AG09309 (cell line): ENCODE measurements at places on chromosomes 6 and 20.
A peak's percentile ranks its signal among the peaks of the same experiment; 100 is the strongest.

DNA sequence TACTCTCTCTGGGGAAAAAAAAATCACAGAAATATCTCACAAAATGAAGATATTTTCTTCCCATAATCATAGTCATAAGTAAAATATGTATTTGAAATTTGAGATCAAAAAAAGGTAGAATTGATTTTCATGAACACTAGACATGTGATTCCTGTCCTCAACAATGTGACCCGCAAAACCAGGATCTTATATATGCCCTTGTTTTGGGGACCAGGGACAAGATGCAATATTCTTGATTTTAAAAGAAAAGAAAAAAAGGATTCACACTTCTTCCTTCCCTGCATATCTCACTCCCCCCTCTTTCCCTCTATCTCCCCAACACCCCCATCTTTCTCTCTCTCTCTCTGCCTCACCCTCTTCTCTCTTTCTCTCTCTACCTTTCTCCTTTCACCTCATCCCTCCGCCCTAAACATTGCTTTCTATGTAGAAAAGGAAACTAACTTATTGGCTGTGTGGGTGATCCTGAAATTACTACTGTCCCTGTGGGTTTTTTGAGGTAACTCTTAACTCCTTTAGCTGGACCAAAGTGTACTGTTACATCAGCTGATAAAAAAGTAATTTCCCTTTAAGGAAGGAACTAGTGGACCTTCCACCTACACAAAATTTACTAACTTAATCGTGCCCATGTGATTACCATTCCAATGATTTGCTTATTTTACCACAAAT, 85.6 kb downstream of the AIG1 start:
- DNase-seq: no peak

GRCh38 chr6:143060806-143061596, at the start of gene AIG1:
TSS of gene AIG1 (plus strand) at chr6:143060889. CDS start at chr6:143060926, 37 bp downstream.
- no peak for DNase-seq

DNA sequence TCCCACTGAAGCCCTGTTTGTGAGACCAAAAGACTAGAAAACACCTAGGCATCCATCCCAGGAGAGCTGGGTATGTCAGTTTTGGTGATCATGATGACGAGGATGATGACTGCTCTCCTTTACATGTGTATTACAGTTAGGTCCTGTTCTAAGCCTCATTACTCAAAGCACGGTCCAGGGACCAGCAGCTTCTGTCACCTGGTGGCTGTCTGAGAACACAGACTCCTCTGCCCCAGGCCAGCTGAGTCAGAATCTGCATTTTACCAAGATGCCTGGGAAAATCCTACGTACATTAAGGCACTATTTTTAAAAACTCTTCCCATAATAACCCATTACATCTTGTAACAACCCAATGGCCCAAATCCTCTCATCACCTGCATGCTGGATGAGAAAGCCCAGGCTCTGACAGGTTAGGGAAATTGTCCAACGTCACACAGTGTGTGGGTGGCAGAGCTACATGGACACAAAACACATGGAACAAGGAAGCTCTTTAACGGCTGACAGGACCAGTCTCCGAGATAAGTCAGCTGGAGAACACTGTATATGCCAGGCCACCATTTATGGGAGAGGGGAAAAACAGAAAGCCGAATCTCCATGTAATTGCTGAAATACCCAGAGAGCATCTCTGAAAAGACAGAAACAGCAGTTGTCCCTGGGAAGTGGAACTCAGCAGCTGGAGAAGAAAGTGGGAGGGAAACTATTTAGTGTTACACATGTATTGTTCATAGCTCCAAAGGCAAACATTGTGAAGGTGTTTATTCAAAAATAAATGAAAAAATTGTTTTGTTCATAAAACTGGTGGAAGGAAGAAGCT, 65.4 kb downstream of the BMP7 start:
- no peak for DNase-seq

- no peak for DNase-seq
Observed at GRCh38 chr20:35562541-35563110, 20.7 kb downstream of the ERGIC3 start.

- DNase-seq: no peak
Observed at GRCh38 chr20:18092890-18093289, 35.2 kb upstream of the OVOL2 start.

- DNase-seq: no peak
Observed at GRCh38 chr20:31587545-31588389, 17.3 kb upstream of the ID1 start.

DNA sequence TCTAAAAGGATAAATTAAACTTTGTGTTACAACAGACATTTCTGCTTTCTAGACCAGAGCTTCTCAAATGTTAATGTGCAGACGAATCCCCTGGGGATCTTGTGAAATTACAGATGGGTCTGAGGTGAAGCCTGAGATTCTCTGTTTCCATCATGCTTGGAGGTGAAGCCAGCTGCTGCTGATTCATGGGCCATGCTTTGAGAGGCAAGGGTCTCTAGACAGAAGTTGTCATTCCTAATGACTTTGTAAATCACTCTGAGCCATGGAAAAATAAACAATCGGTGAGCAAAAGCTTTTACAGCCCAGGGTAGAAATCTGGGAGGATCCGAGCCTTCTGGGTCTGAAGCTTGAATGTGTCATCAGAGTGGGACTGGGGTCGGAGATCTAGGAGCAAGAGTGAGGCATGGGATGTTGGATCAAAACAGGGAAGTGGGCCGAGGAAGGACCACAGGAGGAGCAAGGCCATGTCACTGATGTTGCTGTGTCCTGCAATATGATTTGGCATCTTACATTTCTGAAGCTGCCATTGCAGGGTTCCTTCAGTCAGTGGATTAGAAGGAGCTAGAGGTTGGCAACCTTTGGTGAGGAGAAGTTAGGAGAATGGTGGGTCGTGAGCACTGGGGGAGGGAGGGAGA, 77.3 kb downstream of the TRMT11 start:
- DNase-seq: no peak

- peak; percentile 33 for DNase-seq
Observed at GRCh38 chr20:35463455-35464300, 8.3 kb downstream of the CEP250 start.

DNA sequence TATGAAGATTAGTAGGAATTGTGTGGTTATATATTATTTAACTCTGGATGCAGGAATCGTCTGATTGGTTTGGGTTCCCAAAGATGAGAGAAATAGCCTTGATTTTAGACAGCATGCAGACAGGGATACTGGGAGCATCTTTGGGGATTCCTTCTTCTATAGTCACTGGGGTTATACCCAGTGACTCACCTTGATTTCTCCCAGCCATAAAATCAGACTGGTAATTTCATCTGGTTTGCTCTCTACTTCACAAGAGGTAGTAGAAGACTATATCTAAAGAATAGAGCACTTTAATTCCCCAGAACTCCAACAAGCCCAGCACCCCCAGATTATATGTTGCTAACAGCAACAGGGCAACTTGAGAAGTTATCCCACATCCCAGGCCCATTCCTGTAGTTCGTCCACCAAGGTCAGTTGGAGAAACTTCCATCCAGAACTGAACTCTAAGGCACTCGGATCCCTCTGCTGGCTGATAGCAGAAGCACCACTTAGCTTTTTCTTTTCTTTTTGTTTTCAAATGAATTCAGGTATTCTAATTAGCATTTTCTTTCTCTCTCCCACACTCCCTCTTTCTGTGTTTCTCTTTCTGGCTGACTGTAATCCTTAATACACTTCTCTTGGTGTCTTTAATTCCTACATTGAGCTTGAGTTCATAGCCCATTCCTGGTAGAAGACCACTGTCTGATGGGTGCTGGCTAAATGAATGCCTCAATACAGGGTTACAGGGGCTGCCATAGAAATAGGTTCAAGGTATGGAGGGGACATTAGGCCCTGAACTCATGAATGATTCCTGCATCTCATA, 20.4 kb upstream of the EFHC1 start:
- DNase-seq: no peak

DNA sequence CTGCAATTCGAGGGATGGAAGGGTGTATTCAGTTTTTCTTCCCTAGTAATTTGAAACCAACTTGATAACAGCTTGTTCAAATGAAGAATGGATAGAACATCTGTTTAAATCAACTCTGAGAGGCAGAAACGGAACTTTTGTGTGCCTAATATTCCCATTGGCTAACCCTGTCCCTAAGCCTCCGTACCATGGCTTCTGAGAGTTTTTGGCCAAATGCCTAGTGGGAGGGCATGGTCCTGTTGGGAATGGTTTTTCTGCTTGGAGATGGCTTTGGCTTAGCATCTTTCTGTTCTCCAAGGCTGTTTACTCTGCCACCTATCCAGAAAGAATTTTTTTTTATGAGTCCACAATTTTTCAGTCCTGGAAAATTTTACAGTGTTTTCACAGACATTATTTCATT, 126.7 kb upstream of the MLIP start:
- no peak for DNase-seq

DNA sequence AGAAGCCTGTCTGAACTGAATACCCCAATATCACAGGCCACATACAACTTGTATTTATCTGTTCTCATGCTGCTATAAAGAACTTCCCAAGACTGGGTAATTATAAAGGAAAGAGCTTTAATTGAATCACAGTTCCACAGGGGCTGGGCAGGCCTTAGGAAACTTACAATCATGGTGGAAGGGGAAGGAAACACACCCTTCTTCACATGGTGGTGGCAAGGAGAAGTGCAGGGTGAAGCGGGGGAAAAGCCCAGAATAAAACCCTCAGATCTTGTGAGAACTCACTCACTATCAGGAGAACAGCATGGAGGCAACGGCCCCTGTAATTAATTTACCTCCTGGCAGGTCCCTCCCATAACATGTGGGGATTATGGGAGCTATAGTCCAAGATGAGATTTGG, 50.3 kb upstream of the FNDC1 start:
- DNase-seq: no peak

GRCh38 chr20:50227506-50227905, 36.9 kb downstream of the CEBPB start:
- DNase-seq: no peak

- no peak for DNase-seq
Observed at GRCh38 chr6:6351511-6352025, 31.1 kb upstream of the F13A1 start.

GRCh38 chr20:32326504-32326845, 31.7 kb upstream of the ASXL1 start:
- no peak for DNase-seq

DNA sequence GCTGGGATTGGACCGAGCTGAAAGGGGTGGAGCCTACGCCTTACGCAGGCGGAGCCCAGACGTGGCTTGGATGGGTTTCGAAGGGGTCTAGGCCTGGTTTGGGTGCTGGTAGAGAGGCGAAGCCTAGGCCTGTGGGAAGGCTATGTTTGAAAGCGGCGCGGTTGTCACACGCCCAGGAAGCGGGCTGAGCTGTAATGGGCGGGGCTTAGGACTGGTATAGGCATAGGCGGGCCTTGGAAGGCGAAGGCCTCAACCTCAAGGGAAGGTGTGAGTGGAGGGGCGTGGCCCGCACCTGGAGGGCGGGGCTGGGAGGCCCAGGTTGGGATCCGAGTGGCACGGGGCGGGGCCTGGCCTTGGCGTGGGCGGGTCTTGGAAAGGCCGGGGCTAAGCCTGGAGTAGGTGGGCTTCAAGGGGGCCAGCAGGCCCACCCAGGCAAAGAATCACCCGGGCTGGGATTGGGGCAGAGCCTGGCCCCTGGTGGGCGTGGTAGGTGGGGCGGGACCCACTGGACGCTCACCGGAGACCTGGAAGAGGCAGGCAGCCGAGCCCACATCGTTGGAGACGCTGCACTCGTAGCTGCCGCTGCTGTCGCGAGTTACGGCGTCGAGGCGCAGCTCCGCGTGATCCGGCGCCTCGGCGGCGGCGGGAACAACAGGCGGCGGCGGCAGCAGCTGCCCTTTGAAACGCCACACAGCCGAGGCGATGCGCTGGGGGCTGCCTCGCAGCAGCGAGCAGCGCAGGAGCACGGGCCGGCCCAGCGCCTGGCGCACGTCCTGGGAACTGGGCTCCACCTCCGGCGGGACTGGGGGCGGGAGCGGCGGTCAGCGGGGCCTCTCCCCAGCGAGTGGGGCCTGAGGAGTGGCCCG, 49.0 kb downstream of the MDGA1 start:
- DNase-seq: no peak

DNA sequence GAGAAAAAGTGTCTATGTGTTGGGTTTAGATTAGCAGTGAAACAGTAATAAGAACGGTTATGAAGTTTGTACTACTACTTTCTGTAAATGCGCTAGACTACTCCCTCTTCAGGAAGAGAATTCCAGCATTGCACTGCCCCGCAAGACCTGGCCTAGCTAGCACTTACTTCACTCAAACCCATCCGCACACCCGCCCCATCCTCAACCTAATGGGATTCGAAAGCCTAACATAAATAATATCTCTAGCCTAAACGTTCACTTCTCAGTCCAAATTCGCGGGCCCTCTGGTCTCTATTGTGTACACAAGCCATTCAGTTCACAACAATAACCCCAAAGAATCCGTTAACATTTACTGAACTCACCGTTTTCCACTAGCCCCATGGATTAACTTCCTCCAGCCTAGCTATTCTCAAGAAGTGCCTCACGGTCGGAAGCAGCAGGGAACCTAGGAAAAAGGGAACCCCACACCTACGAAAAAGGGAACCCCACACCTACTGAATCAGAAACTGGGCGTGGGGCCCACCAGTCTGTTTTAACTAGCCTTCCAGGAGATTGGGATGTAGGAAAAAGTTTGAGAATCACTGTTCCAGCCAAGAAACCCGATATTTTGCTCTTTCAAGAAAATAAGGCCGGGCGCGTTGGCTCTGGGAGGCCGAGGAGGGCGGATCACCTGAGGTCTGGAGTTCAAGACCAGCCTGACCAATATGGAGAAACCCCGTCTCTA, 45.4 kb upstream of the BTN3A2 start:
- DNase-seq: no peak

DNA sequence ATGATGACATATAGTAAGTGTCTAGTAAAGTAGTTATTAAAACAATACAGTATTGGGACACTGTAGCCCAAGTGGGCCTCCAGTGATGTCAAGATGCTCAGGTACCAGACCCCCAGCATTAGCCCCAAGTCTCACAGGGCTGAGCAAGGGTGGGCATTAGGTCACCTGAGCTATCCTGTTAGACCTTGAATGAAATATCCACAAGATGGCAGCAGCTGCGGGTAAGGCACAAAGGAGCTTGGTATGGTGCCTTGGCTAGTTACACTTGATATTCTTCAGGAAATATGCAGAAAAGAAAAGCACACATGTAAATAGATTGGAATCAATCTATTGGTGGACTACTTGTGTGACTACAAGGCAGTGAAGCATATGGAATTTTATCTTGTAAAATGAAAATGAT, 701.8 kb upstream of the ADGRB3 start:
- no peak for DNase-seq

DNA sequence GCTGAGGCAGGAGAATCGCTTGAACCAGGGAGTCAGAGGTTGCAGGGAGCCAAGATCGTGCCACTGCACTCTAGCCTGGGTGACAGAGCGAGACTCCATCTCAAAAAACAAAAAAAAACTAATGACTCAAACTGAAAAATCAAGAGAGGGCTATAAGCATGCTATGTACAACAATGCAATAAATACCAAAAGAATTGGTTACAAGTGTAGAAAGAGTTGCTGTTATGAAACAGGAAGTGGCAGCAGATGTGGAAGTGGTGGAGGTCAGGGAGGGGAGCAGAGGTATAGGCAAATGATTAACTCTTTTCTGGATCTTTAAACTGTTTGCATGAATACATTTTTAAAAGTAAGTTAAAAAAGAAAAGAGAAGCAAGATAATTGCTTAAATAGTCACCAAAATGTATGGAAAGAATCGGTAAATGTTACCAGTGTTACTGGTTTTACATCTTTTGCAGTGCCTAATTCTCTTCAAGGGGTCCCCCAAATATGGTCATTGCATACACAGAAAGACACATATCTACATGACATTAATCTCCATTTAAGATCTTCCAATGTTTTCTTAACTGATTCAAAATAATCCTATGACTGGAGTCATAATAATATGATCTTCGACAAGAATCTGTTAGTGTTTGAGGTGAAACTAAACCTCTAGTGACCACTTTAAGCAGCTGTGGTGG, 15.0 kb downstream of the CALHM6 start:
- DNase-seq: no peak
